KG1 (cell line): ENCODE measurements at places on chromosomes 7 and 10.

DNA sequence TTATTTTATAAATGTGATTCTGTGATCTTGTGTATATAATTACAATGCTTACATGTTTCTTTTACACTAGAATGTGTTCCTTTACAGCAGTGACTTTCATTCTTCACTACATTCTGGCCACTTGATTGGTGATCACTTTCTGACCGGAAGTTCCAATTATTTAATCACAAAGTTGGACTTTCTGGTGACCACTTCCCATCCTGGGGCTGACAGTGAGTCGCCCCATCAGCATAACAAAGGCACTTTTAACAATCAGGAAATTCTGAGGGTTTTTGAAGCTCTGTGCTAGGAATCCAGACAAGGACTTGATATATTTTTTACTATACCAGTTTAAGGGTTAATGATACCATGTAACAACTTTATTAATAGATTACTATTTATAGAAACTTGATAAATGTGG lies 282.3 kb upstream of the KAT6B start:
- no peak for DNase-seq

GRCh38 chr10:50231515-50232260 lies 19.6 kb downstream of the ASAH2 start:
- no peak for DNase-seq

DNA sequence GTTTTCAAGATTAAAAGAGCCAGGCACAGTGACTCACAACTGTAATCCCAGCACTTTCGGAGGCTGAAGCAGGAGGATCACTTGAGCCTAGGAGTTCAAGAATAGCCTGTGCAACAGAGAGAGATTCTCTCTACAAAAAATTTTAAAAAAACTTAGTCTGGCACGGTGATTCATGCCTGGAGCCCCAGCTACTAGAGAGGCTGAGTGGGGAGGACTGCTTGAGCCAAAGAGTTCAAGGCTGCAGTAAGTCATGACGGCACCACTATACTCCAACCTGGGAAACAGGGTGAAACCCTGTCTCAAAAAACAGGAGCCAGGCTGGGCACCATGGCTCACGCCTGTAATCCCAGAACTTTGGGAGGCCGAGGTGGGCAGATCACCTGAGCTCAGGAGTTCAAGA lies 86.6 kb upstream of the KCTD7 start:
- DNase-seq: no peak

DNA sequence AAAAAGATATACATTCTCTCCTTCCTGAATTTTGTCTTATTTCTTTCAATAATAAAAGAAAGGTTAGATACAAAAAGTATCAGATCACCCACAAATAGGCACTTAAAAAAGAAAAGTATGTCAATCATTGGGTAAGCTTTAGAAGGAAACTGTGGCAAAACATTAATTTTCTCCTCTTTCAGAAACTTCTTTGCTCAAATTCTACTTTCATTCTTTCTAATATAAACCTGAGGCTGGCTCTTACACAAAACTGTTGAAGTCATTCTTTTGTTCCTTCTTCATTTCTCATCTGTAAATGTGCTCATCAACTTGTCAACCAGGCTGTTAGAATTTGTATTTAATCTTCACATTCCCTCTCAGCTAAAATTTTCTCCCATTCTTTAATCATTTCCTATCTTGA lies 124.6 kb downstream of the LRRN3 start:
- no peak for DNase-seq

- no peak for DNase-seq
Observed at GRCh38 chr7:22627136-22627535, 99.9 kb upstream of the IL6 start.

- no peak for DNase-seq
Observed at GRCh38 chr7:114789871-114790311, 132.0 kb upstream of the MDFIC start.

DNA sequence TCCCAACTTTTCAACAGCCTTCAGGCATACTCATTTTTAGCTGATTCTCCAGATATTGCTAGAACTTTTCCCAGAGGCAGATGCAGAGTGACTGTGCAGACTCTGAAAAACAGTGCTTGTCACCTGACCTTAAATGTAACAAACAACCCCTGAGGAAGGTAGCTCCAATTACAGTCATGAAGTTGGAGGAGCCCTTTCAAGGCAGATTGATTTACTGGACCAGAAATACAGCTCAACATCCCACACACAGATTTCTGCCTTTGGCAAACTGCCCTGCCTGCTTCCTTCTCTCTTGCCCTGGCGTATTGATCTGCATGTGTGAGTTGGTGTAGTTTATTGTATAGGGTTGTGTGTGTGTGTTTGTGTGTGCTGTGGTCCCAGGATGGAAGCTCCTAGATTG lies 38.5 kb downstream of the PYROXD2 start:
- no peak for DNase-seq

DNA sequence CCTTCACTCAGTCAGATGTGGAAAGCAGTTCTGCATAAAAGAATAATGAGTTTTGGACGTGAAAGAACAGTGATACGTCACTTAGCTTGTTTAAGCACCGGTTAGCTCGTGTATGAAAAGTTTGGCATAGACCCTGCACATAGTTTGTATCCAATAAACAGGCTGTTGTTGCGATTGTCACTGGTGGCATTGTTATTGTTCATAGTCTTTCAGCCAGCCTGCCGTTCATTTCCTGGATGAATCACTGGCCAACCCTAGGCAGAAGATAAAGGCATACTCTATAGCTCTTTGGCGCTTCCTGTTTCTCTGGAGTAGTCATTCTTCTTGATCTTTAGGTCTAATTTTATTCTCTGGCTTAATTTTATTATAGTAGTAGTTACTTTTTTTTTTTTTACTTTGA lies 57.8 kb upstream of the ANKRD30A start:
- no peak for DNase-seq

DNA sequence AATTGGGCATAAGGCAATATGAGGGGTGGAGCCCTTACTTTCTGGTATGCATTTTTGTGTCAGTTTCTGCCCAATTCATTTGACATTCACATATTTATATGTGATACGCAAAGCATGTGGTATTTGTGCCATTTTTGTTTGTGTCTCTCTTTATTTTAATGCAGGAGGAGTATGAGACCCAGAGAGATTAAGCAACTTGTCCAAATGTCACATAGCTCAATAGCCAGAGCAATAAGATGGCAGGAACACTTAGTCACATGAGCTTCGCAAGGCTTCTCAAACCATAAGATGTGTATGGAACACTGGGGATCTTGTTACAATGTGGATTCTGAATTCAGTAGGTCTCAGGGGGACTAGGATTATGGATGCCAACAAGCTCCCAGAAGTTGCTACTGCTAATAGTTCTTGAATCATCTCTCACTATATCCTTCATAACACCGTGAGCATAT lies 19.2 kb downstream of the MRLN start:
- no peak for DNase-seq

GRCh38 chr10:5666841-5667630 lies 641 bp upstream of the ASB13 start:
- no peak for DNase-seq

GRCh38 chr7:143205560-143206293 lies 16.1 kb upstream of the TAS2R40 start:
- DNase-seq: no peak

DNA sequence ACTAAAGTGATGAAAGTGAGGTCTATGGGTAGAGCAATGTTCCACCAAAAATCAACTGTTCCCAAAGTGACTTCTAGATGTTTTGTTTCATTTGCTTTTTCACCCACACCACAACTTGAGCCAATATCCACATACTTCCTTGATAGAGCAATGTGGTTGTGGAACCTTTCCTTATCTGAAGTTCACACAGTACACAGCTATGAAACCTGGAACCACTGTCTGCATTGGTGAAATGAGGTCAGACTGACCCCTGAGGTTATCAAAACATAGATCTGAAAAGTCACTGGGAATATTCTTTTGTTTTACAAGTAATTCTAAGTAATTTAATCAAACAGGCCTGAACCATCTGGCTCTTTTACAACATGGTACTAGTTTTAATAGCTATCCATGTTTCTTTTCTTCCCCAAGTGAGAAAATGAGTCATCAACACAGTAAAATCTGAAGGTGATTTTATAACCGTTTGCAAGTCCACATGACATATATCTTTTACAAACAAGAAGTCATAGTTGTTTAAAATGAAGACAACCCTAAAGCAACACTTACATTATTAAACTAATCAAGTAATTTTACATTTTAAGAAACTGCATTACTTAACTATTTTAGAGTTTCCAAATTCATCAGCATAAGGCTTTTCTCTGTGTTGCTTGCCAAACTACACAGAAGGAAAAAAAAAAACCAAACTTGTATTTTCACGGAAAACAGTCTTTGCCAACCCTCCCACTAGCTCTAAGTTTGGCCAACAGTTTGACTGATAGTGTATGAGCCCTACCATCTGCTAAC lies 80.3 kb downstream of the LRRC17 start:
- DNase-seq: no peak

GRCh38 chr7:29607889-29608288 lies 44.3 kb downstream of the PRR15 start:
- no peak for DNase-seq

DNA sequence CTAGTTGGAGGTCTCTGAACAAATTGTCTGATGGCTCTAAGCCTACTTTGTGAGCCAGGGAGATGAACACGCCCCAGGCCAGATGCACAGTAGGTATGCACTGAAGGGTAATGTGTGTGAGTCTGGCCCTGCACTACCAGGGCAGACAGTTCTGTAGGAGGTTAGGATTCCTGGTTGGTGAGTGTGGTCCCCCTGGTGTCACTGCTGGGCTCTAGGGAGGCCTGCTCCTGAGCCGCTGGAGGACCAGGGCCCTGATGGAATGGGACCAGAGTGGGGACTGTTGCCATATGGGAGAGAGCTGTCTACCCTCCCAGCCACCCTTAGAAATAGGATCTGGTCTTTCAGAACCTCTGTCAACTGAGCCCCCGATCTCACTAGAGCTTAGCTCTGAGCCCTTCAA lies 42.0 kb downstream of the CDH23 start:
- no peak for DNase-seq

DNA sequence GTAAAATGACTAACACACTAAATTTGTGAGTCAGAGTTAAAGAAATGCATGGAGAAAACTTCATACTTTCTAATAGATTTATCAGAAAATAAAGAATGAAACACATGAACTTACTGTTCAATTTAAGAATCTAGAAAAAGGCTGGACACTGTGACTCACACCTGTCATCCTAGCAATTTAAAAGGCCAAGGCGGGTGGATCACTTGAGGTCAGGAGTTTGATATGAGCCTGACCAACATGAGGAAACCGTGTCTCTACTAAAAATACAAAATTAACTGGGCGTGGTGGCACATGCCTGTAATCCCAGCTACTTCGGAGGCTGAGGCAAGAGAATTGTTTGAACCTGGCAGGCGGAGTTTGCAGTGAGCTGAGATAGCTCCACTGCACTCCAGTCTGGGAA lies 1106.2 kb upstream of the LRRN3 start:
- DNase-seq: no peak

- DNase-seq: no peak
Observed at GRCh38 chr10:124994573-124995473, 52.9 kb downstream of the ZRANB1 start.

DNA sequence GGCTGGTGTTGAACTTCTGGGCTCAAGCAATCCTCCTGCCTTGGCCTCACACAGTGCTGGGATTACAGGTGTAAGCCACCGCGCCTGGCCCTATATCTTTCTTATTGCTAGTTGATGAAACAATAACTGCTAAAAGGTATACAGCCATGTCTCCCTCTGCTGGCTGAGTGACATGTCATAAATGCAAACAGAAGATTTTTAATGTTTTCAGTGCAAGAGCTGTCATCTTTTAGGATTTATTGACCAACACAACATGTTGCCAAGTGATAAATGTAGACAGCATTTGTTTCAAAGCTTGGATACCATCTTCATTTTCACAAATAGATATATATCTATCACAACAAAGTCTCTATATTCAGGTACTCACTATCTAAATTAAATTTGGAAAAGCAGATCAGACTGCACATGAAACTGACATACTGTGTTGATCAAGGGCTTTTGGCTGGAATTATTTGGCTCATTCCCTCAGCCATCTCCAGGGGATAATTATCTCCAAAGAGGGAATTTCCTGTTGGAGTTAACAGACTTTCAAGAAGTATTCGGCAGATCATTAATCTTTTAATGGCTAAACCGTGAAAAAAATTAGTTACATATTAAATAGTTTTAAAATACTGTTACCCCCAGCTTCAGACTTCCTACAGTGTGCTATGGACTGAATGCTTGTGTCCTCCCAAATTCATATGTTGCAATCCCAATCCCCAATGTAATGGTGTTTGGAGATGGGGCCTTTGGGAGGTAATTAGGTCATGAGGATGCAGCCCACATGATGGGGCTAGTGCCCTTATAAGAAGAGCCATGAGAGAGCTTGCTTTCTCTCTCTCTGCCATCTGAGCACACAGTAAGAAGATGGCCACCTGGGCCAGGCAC lies 41.3 kb upstream of the SRPK2 start:
- peak; percentile 6 for DNase-seq

DNA sequence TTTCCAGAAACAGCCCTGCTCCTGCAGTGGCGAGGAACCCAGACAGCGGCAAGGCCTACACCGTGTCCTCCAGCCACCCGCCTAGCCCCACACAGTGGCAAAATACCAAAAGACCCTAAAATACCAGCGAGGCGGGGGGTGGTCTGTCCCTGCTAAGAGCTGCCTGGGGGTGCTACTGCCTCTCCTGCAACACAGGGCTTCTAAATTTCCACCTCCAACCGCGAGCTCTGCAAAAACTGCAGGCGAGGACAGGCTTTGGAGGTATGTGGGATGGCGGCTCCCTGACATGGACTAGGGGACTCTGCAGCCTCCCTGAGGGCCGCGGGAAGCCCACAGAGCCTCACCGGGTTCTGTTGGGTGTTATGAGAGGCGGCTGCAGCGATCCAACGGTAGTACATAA lies 122.3 kb downstream of the WDR37 start:
- no peak for DNase-seq

GRCh38 chr7:24291271-24291670 lies 7.3 kb downstream of the NPY start:
- DNase-seq: no peak
